Activated gamma-delta T cell treated with Interleukin-2 at 50 U/mL for 16 hours (primary cell): ENCODE measurements at places on chromosomes 7 and 10.

DNA sequence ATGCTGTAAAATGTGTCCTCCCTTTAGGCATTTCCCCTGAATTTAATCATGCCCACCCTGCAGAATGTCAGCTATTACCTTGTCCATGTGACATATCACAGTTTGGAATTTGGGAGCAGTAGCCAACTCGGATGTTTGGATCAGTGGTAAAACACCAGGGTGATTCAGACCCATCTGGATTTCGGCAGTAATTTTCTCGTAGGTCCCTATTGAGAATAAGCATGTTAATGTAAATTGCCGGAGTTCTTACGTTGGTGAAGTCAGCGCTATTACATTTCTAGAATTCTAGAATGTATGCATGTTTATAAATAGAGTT lies 44.1 kb downstream of the HGF start:
- DNase-seq, result no peak

GRCh38 chr7:157087646-157088045 lies 51.1 kb upstream of the UBE3C start:
- DNase-seq, result no peak

DNA sequence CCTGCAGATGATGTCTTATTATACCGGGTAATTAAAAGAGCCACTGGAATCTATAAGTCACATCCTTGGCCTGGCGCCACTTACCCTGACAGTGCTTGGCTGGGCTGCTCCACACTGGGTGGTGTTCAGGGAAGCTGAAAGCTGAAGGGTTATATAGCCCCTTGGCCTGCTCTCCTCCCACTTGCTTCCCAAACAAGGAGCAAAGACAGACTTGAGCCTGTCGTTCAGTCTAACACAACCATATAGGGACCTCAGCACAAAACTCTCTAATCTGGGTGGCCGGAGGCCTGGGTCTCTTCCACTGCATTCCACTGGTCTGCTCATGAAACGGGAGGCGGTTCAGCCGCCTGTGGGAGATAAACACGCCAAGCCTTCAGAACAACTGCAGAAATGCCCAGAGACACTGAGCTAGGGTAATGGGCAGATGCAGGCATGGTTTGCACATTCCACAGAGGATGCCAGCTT lies at the start of gene ACTA2:
TSS of gene ACTA2 (minus strand) at position 127 of the 465 bp plus-strand sequence. CDS start 3,843 bp downstream, outside the sequence.
- no peak for DNase-seq

- no peak for DNase-seq
Observed at GRCh38 chr10:75072727-75073126, 38.7 kb upstream of the SAMD8 start.

- no peak for DNase-seq
Observed at GRCh38 chr7:29192811-29193210, 1.8 kb upstream of the CHN2 start.

- no peak for DNase-seq
Observed at GRCh38 chr10:723973-724372, 34.5 kb upstream of the DIP2C start.

GRCh38 chr10:130110246-130111112 lies at the start of gene C10orf143:
TSS of gene C10orf143 (minus strand) at chr10:130110830. CDS start at chr10:130110772, 58 bp downstream.
- DNase-seq, result peak; percentile 98

GRCh38 chr10:73827346-73828089 lies 16.1 kb upstream of the NDST2 start:
- DNase-seq, result no peak

- no peak for DNase-seq
Observed at GRCh38 chr7:93232673-93233018, 480 bp downstream of the VPS50 start.

GRCh38 chr10:77253147-77253545 lies 384.5 kb downstream of the KCNMA1 start:
- no peak for DNase-seq

DNA sequence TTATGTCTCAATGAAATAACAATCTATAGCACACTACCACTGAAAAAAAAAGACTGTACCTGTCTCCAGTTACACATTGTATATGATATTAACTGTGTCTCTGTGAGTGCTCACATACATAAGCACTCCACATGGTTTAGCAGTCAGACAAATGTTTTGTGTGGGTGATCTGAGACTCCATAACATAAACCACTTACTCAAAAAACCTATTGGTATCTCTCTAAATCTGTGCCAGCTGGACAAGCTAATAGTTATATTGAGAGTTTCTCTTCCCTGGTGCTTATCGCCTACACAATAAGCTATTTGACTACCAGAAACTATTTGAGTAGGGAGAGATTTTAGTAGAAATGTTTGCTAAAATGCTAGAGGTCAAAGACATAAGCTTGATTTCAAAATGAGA lies 190.1 kb upstream of the AGR3 start:
- DNase-seq, result no peak

- no peak for DNase-seq
Observed at GRCh38 chr10:64465653-64466052, 944.5 kb downstream of the REEP3 start.

DNA sequence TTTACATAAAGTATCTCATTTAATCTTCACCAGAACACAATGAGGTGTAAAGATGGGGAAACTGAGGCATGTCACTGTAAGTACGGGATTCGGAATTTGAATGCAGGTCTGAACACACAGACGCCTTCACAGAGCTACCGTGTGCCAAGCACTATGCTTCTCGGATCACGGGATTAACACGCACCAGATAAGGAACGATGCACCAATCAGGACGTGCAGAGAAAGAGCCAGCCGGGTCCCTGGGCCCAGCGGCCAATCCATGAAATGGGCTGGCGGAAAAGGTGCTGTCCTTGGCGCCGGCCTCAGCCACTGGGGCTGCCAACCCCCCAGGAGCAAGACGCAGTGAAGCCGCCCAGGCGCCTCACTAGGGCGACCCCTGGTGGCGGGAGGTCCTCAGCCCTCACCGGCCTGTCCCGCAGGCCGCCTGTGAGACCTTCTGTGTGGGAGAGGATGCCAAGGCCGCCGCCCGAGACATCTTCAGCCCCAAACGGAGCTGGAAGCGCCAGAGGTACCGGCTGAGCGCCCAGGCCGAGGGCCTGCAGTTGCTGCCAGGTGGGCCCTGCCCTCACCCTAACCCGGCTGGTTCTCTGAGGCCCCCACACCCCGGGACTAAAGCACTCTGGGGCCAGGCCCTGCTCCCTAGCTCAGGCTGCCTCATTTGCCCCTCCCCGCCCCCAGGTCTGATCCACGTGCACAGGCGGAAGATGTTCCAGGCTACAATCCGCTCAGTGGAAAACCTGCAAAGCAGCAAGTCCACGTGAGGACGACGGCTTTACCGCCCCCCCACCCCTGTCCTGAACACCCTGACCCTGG lies 15.6 kb downstream of the ATG9B start:
- DNase-seq, result peak; percentile 74

DNA sequence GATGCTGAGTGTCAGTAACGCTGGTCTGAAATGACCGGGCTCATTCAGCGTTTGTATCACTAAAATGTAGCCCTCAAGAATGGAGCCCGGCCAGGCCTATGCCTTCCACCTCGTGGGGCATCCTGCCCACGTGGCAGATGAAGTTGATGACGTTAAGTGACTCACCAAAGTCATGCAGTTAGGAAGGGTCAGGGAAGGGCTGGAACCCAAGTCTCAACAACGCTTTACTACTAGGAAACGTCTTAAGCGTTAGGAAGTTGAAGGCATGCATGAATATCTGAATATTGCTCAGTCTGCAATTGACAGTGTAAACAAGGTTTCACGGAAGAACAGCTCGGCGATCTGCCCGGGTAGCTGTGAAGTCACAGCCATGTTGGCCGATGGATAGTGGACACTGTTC lies 14.0 kb upstream of the UBE3C start:
- no peak for DNase-seq

DNA sequence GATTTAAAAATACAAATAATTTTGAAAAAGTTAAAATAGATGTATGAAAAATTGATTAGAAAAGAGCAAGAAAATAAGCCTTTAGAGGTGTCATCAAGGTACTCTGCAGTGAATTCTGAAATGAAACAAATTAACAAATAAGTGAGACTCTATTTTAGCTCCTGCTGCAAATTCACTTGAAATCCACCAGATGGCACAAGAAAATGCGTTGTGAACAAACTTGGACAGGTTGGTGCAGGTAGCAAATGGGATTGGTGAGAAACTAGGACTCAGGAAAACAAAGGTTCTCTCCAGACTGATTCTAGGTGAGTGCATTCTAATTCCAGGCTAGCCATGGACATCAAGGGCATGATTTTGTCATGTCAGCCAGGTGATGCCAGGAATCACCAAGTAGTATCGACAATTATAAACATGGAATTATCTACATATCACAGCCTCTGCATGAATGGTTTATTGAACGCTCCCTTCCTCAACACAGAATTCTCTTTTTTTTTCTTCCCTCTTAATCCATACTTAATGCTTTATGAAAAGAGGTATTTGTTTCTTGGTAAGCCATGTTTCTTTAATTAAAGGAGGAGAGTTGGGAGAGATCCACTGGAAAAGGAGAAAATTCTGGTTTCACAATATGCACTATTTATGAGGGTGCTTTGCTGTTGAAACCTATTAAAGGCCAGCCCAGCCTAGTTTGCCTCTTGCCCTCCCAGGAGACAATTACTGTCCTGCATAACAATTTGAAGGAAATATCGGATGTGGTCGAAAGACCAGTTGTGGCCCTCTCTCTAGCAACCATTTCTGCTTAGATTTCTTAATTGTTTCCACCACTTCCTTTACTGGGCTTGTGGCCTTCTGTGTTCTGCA lies 118.1 kb downstream of the ZNF365 start:
- DNase-seq, result no peak

GRCh38 chr10:65194555-65194954 lies 1673.4 kb downstream of the REEP3 start:
- no peak for DNase-seq

DNA sequence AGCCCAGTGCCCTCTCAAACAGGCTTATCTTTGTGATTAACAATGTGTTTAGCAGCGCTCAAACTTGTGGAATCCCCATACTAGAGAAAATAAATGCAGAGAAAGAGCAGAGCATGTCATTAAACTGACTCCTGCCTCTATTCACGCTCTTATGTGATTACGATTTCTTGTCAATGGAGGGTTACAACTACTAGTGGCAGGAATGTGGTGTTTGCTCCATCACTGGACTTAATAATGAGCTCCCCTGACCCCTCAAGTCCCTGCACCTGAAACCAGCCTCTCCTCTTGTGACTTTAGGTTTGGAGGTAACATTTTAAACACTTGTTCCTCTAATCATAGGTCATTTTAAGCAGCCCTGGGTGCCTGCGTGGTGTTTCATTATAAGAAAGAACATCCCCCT lies 121.9 kb downstream of the PLPP4 start:
- no peak for DNase-seq

DNA sequence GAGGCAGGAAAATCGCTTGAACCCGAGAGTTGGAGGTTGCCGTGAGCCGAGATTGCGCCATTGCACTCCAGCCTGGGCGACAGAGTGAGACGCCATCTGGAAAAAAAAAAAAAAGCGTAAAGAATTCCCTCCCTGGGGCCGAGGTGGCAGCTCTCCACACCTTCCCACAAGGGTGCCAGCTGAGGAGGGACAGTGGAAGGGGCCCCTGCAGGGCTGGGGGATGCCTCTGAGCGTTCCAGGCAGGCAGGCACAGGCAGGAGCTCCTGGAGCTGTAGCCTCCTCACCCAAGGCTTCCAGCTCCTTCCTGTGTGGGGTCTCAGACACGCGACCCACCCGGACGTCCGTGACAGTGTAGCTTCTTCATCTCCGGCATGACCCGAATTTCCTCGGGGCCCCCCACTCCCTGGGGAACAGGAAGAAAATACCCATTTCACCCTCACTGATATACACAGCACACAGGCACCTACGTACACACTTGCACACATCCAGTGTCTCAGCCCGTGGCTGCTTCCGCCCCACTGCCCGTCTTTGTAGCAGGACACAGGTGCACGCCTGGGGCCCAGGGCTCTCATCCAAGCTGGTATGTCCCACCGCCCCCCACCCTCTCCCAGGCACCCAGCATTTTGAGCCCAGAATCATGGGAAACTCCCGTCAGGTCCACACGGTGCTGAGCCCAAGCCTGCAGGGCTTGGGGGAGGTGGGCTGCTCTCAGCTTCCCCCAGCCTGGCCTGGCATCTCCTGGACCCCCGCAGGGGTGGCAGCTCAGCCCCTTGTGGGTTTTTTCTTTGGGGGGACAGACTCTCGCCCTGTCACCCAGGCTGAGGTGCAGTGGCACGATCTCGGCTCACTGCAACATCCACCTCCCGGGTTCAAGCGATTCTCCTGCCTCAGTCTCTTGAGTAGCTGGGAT lies 25.7 kb downstream of the GRIFIN start:
- DNase-seq, result no peak

DNA sequence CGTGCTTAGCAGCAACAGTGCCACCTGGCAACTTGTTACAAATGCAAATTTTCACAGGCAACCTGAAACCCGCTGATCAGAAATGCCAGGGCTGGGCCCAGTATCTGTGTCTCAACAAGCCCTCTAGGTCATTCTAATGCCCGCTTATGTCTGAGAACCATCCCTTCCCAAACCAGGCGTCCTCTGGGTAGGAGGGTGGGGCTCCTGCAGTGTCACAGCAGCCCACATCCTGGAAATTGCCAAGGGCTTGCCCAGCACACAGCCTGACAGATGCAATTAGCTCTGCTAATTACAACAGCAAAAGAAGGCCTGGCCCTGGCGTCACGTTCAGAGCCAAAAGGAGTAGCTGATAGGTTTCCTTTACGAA lies 15.9 kb downstream of the ITPRIP start:
- no peak for DNase-seq

- DNase-seq, result no peak
Observed at GRCh38 chr7:1754345-1754908, 84.3 kb downstream of the ELFN1 start.

DNA sequence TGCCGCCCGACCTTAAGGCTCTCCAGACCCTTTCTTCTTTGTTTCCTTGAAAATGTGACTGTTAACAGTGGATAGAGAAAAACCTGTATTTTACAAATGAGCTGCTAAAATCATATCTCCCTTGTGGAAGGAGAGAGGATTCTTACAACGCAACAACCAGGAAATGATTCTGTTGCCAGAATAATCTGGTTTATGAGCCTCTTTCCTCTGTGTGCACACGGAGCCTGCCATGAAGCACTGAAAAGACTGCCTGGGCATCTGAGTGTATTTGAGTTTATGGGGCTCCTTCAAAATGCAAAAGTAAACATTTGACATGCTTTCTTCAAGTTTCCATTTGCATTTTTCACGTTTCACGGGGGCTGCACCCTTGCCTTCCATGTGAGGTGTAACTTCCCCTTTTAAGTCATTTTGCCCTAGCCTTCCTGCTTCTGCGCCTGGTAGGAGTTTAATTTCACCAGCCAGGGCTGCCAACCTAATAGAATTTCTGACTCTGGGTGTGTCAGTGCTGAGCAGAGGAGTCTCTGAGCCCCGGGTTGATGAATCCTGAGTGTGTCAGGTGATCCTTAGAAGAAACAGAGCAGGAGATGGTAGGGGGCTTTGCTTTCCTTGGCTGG lies 101.2 kb downstream of the GRB10 start:
- no peak for DNase-seq
